ENCODE measurements at places on chromosomes 6 and 20.

DNA sequence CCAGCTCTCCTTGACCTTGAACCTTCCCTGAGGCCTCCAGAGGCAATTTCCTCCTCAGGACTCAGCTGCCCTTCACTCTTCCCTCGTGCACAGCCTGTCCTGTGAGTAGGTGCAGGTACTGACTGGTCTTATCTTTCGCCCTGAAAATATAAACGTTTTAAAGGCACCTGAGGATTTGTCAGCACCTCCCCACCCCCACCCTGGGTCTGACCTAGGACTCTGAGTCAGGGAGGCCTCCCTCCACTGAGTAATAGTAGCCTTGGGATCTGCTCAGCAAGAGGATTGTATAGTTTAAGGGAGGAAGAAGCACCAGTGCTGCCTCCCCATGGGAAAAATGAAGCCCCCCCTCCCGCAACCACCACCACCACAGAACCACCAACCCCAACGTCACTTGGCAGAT lies 54.6 kb downstream of the PPARD start:
- DNase-seq = no peak

- DNase-seq = no peak
Measured at GRCh38 chr6:43481075-43481474, 3.7 kb downstream of the TJAP1 start.

GRCh38 chr6:67200626-67201403 lies 1434.3 kb upstream of the ADGRB3 start:
- DNase-seq = no peak

GRCh38 chr6:157644043-157644810 lies 178.8 kb upstream of the SNX9 start:
- DNase-seq = peak; percentile 51

GRCh38 chr6:91877994-91878393 lies 1291.1 kb upstream of the MAP3K7 start:
- DNase-seq = no peak

- DNase-seq = no peak
Measured at GRCh38 chr20:2152317-2152716, 50.7 kb downstream of the STK35 start.

DNA sequence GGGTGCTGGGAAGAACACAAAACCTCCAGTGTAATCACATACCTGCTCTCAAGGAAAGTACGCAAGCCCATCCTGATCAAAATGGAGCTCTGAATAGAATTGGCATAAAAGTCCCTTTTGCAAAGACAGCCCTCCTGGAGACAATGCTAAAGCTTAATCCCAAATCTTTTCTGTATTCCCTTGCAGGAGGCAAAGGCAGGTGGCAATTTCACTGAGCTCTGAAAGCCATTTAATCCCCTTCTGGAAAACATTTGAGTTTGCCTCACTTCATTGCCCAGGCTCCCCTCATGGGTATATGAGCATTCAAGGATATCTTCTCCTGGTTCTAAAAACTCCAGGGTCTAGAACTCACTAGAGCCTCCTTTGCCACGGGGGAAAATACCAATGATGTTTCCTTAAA lies 310.2 kb upstream of the CNR1 start:
- no peak for DNase-seq

DNA sequence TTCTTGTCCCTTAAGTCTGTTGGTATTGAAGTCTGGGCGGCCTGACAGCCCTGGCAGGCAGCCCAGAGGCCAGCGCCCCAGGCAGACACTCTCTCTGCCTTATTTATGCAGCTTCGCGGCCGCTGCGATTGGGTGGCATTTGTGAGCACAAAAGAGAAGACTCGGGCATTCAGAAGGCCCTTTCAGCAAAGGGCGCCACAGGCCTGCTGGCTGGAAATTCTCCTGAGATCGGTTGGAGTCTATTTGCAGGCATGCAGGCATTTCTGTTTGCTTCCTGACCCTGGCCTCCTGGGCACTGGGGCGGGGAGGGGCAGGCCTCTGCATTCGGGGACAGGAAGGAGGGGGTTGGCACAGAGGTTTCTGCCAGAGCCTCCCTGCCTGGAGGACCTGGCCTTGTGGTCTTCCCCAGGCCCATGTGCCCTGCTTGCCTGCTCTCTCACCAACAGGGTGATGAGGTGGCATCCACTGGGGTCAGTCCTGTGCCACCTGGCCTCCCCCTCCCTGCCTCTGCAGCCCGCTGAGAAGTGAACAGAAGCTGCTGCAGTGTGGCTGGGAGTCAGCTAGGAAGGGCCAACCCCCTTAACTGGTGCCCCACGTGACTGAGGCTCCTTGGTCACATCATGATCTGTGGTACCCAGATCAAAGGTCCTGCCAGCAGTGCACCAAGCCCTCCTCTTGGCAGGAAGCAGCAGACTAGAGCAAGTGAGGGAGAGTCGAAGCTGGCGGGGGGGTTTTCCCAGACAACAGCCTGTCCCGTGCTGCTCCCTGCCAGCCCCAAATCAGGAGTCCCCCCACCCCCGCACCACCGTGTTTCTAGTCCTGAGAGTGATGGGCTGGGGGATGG lies 16.6 kb upstream of the CCDC167 start:
- peak; percentile 91 for DNase-seq

- DNase-seq = no peak
Measured at GRCh38 chr6:43328528-43328927, 19.9 kb upstream of the CRIP3 start.

DNA sequence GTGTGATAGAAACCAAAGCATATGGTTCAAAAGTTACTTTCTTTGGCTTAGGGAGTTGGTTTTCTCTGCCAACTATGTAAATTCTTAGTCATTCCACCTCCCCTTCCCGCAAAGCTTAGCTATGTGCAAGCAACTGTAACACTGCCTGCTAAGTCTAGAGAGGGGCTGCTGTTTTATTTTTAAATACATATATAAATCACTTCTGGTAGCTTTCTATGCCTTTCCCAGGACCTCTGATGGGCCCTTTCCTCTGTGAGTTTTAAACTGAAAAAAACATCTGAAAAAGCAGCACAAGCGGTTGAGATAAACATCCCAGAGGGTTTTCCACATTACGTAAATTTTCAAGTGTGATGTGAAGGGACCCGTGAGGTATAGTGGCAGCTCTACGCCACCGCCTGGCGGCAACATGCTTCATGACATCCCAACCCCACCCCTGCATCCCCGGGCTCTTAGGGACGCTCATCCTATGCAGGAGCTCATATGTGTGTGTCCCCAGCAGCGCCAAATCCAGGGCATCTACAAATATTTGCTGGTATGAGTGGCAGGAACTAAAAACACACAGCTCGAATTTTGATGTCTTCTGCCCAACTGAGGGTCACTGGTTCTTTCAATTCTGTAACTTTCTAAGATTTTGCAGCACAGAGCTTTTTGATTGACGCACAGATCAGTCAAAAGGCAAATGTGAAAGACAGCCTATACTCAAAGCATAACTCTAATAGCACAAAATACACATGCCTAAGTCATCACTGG lies 12.7 kb downstream of the SAYSD1 start:
- DNase-seq = peak; percentile 13

DNA sequence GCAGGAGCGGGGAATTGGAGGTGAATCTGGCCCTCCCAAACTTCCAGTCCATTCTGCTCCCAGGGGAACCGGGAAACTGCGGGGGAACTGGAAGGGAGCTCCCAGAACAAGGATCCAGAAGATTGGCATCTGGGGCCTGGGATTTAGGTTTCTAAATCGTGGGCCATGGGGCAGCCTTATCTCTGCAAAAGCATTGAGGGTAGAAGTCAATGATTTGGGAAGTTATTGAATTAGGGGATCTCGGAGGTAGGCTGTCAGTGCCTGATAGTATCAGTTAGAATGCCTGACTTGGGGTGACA lies 45.1 kb downstream of the HNF4A start:
- no peak for DNase-seq

- DNase-seq = no peak
Measured at GRCh38 chr20:59322081-59322480, 21.7 kb downstream of the EDN3 start.

GRCh38 chr6:156778454-156779205 lies 1.5 kb downstream of the ARID1B start:
- DNase-seq = peak; percentile 63

DNA sequence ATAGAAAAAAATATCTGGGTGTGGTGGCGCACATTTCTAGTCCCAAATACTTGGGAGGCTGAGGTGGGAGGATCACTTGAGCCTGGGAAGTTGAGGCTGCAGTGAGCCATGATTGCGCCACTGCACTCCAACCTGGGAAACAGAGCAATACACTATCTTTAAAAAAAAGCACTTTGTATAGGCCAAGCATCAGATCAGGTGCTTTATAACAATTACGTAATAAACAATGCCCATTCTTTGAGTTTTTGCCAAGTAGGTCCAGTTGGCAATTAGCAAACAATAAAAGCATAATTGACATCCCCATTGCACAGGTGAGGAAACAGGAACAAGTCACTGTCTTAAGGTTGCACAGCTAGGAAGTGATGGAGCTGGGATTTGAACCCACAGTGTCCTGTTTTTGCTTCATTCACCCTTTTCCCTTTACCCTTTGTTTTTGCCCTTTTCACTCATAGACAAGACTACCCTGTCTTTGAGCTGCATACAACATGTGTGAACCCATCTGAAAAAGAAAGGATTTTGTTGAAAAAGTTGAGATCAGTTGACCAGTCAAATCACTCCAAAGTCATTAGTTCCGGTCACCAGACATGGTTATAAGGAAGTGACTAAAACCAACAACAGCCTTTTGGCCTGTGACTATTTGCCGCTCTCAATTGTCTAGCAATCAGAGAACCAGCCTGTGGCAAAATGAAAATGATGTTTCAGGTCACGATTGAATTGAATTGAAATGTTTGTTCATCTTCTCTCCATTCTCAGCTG lies 303.6 kb downstream of the TFAP2C start:
- no peak for DNase-seq

GRCh38 chr20:48683467-48684175 lies 144.2 kb downstream of the PREX1 start:
- no peak for DNase-seq

DNA sequence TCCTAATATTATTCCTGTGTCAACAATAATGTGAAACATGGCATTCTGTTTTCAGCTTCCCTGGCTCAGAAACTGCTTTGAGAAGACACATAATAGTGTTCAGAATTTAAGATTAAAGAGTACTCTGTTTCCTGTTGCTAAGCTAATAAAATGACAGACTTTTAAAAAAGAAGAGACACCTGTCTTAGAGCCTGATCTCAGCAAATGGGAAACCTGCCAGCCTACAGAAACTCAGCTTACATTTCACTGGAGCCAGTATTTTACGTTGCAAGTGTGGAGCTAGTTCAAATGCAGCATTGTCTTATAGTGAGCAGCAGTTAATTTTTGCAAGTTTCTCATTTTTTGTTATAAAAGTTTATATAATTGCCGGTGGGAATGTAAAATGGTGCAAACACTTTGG lies 28.8 kb downstream of the KIZ start:
- DNase-seq = no peak

DNA sequence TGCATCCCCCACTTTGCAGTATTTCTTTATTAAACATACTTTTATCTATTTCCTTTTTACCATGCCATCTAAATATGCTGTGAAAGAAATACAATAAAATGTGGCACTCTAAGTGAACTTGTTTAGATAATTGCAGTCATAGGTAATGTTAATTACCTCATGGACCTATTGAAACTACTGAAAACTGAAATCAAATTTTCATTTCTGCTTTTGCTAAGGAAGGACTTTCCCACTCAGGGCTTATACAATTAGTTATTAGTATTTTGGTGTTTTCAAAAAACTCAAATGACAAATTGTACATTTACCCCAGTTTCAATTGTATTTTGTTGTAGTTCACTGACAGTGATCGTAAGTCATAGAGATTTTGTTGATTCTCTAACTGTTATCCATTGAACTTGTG lies 88.4 kb downstream of the ID4 start:
- no peak for DNase-seq

DNA sequence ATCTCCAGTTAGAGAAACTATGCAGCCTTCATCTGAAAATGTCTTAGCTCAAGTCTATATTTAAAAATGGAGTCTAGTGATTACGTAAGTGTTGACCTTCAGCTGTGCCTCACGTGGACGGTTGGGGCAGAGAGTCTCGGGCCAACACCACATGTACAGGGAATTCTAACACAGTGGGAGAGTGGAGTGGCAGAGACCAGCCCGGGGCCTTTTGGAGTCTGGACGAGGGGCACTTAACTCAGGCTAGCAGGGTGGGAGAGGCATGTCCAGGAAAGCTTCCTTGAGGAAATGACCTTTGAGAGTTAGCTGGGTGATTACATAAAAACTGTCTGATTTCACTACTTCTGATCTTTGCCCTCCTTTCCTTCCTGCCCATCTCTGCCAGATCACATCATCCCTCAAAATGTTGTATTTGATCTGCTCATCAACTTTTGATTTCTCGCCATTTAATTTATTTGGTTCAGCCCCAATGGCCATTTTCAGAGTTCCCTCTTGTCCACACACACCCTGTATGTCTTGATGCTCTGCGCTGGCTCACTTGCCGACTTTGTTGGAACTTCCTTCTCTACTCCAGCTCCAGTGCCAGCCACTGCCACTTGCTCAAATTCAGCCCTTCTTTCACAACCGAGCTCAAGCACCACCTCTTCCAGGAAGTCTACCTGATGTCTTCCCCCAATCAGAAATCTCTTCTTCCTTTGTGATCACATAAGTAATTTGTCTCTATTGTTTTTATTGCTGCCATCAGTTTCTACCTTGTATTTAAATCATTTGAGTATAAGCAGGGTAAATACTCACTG lies 2.6 kb downstream of the ARMC2 start:
- no peak for DNase-seq

- DNase-seq = no peak
Measured at GRCh38 chr20:44597516-44597915, 15.1 kb downstream of the PKIG start.

- no peak for DNase-seq
Measured at GRCh38 chr6:90098001-90098531, 198.6 kb downstream of the BACH2 start.

GRCh38 chr6:1321738-1322137 lies 9.8 kb downstream of the FOXQ1 start:
- no peak for DNase-seq

DNA sequence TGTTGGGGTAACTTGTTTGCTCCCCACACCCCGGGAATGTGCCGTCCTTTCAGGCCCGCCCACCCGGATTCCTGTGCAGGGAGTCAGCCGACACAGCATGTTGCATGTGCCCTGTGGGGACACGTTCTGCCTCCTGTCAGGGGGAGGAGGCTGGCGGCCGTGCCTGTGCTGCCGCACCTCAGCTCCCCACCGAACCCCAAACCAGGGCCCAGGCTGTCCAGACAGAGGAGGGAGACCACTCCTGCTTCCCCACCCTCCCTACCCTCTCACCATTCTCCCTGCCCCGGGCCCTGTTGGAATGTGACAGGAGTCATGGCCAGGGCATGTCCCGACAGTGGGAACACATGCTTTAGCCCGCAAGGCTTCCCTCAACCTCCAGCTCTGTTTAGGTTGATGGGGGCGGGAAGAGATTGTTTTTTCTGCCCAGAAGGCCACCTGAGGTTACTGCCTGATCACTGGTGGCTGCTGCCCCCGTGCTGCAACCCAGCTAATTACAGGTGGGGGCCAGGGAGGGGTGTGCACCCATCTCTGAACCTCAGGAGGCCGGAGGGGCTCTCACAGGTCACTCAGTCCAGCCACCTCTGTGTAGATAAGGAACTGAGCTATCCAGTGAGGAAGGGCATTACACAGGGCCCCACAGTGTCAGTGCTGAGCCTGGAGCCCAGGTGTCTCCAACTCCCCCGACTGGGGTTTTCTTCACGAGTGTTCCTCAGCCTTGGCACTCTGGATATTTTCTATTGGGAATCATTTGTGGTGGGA lies 13.6 kb downstream of the LRRC73 start:
- no peak for DNase-seq
